M059J (cell line): ENCODE measurements at places on chromosomes 11 and 22. TPM values are rescaled to one million over a fixed set of nuclear protein-coding genes. Genes with fewer than 3 reads are reported as not detected.
A peak's percentile ranks its signal among the peaks of the same experiment; 100 is the strongest.

DNA sequence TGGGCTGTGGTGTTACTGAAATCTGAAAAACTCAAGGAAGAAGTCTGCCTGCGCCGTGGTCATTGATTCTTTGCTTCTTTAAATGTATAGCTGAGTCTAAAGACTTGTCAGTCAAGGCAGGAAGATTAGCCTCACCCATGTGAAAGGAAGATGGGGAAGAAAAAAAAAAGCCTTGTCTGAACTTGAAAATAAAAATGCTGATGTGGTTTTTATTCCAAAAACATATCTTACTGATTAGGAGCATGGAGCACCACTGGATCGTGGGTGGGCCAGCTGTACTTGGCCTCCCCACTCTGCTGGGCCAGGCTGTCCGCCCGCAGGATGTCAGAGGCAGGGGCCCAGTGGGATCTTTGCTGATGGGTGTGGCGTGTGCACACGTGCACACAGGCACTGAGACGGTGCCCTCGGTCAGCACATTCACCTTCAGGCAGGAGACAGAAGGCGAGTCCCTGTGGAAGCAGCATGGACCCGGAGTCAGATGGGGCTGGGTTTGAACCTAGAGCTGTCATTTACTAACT, 111.9 kb downstream of the WNT7B start:
- DNase-seq = no peak

- peak; percentile 63 for DNase-seq
These were observed 49.2 kb downstream of the CNTN5 start for GRCh38 chr11:99069856-99070444.

KRTAP5-2 gene
- not detected in 2 replicates for total RNA-seq

CD3E gene
- total RNA-seq = not detected in 2 replicates

DNA sequence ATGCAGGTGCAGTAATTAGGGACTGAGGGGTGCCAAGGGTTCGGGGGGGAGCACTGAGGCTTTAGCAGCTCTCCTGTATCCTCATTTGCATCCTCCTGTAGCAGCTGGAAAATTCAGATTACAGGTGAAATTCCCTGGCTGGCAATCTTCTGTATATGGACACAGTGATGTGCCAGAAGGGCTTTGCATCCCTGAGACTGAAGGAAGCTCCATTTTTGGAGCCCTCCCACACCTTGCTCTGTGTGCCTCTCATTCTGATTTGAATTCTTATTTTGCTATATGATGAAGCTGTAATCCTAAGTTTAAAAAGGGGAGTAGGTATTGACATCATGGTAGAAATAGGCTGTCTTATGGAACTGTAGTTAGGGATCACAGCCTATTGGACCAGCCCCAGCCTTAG, 46.6 kb downstream of the SCN3B start:
- no peak for DNase-seq

C1QTNF4 gene
- total RNA-seq = 0.10 TPM in 1 of 2 replicates, not detected in the other

ACRV1 gene
- not detected in 2 replicates for total RNA-seq

SCGB1D2 gene
- not detected in 2 replicates for total RNA-seq

GRAP2 gene
- 0.15 and 0.22 TPM in 2 replicates for total RNA-seq

RPS6KA4 gene
- total RNA-seq = 26.9 and 41.8 TPM in 2 replicates

GRCh38 chr11:79807506-79807905, 366.7 kb upstream of the TENM4 start:
- no peak for DNase-seq

GRCh38 chr11:3217818-3218482, 663 bp downstream of the MRGPRG start:
- DNase-seq = no peak

DNA sequence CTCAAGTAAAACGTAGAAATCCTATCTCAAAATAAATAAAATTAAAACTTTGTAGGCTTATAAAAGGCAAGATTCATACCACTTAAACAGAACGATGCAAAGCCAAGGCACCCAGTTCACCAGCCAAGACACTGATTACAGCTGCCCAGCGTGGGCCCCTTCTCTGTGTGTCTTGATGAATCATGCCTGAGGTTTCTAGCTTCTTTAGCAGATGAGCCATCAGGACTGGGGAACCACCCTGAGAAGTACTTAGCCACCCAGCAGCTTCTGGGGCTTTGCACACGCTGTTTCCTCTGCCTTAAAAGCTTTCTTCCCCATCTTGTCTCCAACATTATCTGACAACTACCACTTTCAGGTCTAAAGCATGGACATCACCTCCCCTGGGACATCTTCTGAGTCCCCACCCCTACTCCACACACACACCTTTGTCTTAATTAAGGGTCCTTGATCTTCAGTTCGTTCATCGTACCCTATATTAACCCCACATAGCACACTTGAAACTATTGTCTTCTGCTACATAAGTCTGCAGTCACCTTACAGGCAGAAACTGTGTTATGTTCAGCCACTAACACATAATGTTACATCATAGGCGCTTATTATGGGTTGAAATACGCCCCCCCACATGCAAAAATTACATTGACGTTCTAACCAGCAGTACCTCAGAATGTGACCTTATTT, 8.7 kb upstream of the LAYN start:
- DNase-seq = peak; percentile 92

DNA sequence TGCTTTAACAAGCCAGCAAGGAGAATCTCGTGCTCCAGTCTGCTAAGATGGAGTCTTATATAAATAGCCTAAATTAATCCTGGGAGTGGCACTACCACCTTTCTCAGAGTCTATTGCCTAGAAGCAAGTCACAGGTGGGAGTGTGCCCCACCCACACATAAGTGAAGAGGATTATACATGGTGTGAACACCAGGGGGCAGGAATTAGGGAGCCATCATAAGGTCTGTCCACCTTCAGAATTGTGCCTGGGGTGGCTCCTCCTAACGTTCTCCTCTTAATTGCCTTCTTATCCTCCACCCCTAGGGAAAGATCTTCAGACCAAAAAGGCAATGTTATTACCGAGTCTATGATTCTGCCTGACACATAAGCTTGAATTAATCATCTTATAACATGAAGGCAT, 276.8 kb upstream of the SESN3 start:
- no peak for DNase-seq

DNA sequence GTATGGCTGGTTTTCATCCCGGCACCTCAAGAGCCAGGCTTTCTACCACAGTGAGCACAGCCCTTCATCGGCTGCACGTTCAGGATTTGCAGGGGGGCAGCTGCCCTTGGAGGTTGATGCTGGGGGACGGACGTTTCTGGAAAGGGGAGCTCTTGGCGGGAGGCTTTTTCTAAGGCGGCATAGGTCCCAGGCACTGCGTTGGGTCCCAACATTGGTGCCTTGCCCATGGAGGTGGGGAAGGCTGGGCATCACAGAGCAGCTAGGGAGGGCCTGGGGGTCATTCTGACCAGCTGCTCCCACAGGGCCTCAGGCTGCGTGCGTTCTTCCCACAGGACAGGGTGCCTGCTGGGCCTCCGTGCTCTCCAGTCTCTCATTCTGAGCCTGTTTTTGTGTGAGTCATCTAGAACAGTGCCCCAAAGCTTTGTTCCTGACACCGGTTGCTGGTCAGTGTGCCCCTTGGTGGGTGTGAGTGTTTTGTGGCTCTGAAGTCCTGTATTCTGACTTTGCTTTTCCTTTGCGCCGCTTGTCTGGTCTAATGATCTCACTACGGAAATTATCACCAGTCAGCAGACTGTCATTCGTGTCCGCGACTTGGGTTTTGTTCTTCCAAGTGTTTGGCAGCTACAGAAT, 275.9 kb downstream of the TBC1D22A start:
- DNase-seq = no peak

GRCh38 chr11:88489030-88489429, 151.5 kb upstream of the CTSC start:
- DNase-seq = peak; percentile 64

GRCh38 chr11:93285430-93285829, 45.1 kb upstream of the DEUP1 start:
- no peak for DNase-seq

GRCh38 chr11:62071408-62071807, 52.4 kb upstream of the INCENP start:
- no peak for DNase-seq

- DNase-seq = no peak
These were observed 121.8 kb downstream of the INSC start for GRCh38 chr11:15236559-15236958.
